ENCODE measurements at places on chromosomes 4 and X.

- DNase-seq = no peak
These were observed 265.8 kb downstream of the PCDH18 start for GRCh38 chr4:137266511-137266910.

DNA sequence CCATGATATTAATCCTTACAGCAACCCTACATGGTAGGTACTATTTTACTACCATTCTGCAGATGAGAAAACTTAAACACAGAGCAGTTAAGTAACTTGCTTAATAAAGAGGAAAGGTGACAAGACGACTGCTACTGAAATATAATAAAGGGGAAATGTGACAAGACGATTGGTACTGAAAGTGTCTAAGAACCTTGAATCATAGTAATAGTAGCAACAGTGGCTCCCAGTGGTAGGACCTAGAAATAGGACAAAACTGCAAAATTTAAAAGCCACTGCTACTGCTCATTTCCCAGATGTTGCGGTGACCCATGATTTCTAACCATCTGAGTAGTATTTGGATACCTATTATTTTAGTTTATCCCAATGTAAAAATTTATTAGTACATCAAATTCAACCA lies 89.5 kb downstream of the TASL start:
- no peak for DNase-seq

DNA sequence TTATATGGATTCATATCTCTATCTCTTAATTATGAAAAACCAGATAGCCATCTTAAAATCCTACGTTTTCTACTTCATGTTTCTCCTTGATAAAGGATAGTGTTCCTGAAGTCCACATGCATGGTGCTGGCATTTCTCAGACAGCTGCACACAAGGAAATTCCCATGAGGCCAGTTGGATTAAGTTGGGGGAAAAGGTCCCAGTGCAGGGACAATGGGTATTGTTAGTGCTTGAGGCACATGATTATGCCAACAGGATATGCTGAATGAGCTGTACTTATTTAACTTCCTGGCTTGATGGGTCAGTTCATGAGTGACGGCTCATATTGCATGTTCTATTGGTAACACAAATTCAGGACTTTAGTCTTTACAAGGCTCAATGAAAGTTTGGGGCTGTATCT lies 913.9 kb upstream of the NDST4 start:
- DNase-seq = no peak

GRCh38 chr4:91961504-91961903 lies 342.3 kb upstream of the GRID2 start:
- no peak for DNase-seq

DNA sequence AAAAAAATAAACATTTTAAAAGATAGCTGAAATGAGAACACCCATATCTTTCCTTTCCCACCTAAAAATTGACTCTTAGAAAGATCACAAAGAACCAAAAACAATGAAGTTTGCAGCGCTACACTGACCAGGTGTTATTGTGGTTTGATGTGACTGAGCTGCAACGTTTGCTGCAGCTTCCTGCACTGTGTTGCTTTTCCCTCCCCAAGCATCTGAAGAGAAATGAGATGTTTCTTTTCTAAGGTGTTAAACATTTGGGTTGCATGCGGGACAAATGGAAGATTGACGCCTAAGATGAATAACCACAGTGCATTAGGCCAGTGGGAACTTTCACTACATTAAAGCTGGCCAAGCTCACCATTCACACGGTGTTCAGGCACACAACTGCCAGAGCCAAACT lies 8.9 kb downstream of the LEF1 start:
- DNase-seq = peak; percentile 55

- DNase-seq = no peak
These were observed 162.4 kb upstream of the FMR1 start for GRCh38 chrX:147749308-147749707.

DNA sequence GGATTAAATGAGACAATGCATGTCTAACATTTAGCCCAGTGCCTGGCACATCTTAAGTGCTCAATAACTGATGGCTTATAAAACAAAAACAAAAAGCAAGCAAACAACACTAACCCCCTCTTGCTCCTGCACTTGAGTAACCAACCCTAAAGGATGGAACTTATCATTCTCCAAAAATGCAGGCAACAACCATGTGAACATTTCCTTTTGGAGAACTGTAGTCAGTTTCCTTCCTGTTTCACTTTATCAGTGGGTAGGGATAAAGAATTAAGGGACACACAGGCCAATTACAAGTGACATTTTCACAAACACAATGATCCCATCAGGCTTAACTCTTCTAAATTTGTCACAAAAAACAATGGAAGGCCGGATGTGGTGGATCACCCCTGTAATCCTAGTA lies 30.4 kb downstream of the RPS3A start:
- DNase-seq = no peak

GRCh38 chr4:53711926-53712325 lies 120.6 kb upstream of the LNX1 start:
- no peak for DNase-seq

DNA sequence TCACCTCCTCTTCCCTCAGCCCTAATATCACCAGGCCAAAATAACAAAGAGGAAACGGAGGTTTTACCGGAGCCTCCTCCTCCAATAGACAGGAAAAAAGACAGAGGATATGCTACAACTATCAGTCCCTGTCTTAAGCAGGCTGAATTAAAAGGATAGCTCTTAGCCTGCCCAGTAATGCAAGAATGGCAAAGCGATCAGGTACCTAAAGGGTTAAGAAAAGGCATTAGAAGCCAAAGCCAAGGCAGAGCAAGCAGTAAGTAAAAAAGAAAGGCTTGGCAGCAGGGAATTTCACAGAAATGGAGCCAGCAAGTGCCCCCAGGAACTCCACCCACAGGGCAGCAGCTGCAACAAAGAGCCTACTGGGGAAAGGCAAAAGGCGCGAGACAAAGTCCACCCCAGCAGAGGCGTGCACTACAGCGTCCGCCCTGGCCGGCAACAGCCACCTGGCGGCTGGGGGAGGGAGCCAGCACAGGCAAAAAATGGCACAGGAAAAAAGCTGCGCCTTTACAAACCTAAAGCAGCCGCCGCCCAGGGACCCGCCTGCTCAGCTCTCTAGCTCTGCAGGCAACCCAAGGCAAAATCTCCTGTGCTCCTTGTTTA lies 220.6 kb upstream of the ZC4H2 start:
- peak; percentile 0 for DNase-seq

- DNase-seq = no peak
These were observed 139.5 kb downstream of the SLIT2 start for GRCh38 chr4:20391198-20391597.

DNA sequence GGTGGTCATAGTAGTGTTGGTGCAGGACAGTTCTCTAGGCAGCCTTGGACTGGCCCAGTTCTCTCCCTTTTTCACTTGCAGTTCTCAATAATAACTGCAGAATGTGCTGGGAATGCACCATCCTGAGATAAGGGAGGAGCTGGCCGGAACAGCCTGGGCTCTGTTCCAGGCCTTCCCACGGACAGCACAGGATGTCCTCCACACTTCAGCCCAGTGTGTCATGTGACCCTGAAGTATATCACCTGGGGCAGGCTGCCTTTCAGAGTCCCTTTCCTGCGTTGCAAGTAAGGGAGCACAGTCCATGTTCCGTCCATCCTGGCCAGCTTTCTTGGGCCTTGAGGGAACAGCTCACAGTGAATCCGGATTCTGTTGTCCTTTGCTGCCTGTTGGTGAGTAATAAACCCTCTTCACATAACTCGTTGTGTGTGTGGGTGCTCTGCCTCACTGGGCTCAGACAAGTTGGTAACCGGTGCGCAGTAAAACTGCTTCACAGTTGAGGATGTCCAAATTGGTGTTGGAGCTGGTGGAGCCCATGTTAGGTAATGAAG lies 32.3 kb upstream of the BBS12 start:
- DNase-seq = no peak

- no peak for DNase-seq
These were observed 77.6 kb downstream of the COX18 start for GRCh38 chr4:72991873-72992272.

DNA sequence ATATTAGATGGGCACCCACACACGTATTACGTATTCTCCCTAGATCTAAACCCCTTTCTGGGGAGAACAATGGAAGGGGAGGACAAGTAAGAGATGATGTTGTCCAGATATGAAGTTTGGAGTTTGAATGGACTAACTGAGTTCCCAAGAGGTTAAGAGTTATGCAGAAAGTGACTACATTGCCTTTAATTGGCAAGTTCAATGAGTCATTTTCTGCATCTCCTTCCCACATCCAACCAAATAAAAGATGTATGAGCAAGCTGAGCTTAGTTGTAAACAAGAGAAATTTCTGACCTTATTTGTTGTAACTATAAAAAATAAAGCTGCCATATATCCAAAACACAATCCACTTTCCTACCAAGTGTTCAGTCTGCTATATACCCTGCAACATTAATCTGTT lies 50.5 kb downstream of the TIGD2 start:
- DNase-seq = no peak

DNA sequence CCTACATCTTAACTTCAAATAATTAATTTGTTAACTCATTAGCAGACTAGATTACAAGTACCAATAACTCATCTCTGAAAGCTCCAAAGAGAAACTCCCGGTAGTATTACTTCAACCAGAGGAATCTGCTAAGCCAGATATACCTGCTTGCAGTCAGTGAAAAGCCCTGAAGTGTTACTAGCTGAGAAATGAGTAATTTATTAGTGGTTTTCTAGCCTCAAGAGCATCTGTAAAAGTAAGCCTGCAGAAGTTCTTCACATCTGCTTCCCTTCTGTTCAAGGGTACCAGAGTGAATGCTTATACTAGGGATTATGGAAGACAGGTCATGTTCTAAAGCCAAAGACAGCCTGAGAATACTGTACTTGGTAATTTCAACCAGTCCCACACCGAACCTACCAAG lies 34.7 kb downstream of the IRS4 start:
- DNase-seq = no peak

GRCh38 chr4:68718447-68719074 lies 48.1 kb upstream of the UGT2B15 start:
- DNase-seq = no peak

DNA sequence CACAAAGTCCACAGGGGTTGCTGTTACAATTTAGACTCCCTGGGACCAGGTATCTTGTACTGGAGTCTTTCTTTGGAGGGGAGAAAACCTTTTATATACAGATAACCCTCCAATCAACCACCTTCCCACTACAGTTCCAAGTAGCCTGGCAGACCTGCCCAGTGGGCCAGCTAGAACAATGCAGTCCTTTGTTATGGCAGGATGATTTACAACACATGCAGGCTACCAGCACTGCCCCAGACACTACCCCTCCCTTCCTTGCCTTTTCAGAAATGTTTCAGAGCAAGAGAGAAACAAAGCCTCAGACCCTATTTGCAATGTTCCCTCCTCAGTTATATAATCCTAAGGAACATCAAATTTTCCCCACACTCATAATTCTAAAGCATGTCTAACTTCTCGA lies 11.1 kb downstream of the RASL11B start:
- no peak for DNase-seq

DNA sequence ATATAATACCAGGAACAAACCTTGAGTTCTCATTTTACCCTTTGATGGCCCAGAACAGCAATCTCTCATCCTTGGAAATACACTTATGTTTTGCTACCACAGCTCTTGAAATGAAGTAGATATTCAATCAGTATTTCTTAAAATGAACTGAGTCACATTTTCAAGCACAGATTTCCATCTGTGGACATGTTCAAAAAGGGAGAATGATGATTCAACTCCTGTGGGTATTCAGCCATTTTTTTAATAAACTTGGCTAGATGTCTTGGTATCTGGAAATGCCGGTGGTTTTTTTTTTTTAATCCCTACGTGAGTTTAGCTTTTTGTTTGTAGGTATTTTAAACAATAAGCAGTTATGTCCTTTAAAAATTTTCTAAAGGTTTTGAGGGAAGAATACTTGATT lies 64.2 kb upstream of the TRPC5OS start:
- no peak for DNase-seq

GRCh38 chr4:78612398-78613178 lies 61.0 kb downstream of the ANXA3 start:
- no peak for DNase-seq

DNA sequence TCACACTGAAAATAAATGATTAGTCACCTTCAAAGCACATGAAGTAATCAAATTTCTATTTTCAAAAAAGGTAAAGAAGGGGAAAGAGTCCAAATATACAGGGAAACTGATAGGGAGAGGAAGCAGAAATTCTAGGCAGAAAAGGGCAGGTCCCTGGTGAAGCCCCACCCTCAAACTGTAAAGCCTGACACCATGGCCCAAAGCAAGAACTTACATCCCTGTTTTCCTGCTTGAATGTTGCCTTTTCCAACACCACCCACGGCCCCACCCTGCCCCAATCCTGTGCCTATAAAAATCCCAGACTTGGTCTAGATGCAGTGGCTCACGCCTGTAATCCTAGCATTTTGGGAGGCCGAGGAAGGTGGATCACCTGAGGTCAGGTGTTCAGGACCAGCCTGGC lies 361.8 kb downstream of the PPP3CA start:
- DNase-seq = no peak

DNA sequence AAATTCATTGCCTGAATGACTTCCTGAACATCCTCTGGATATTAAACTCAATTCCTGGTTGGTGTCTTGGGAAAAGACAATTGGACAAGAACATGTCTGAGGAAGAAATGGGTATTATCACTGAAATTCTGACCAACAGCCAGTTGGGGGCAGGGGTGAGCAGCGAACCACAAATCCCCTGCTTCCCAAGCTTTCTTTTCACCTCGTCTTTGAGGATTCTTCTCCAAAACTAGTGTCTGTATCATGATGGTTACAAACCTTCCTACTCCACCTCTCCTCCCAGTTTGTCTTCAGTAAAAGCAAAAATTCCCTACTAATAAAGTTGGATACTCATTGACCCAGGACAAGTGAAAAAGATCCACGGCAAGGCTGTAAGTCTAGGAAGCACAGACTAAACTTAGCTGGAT lies 48.3 kb upstream of the WDR1 start:
- DNase-seq = no peak

GRCh38 chr4:11429699-11430045 lies 978 bp upstream of the HS3ST1 start:
- no peak for DNase-seq

- DNase-seq = no peak
These were observed 450.8 kb upstream of the BOD1L1 start for GRCh38 chr4:14078326-14078725.

Measured in T-helper 2 cell (primary cell).